ENCODE measurements at places on chromosomes 11 and 22.
A peak's percentile ranks its signal among the peaks of the same experiment; 100 is the strongest.

- DNase-seq, result no peak
Observed at GRCh38 chr11:117490911-117491310, 163.3 kb downstream of the CEP164 start.

DNA sequence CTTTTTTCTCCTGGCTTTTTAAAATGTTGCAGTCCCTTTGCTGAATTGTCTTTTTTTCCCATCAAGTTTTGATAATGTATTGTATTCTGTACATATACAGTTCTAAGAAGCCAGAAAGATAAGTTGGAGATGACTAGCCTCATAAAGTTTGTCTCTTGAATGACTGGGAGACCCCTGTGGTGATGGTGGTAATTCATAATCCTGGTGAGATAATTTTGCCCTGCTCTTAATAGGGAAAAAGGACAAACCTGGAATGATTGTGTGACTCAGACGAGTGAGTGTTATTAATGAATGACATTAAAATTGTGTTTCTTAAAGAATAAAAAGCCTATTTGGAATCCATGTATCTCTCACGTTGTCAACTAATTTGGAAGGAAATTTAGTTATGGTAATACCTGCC, 1.2 kb downstream of the HIKESHI start:
- DNase-seq, result no peak

- no peak for DNase-seq
Observed at GRCh38 chr11:93116641-93117441, 81.0 kb downstream of the SLC36A4 start.

GRCh38 chr11:104654181-104654813, 244.0 kb downstream of the CASP12 start:
- no peak for DNase-seq

DNA sequence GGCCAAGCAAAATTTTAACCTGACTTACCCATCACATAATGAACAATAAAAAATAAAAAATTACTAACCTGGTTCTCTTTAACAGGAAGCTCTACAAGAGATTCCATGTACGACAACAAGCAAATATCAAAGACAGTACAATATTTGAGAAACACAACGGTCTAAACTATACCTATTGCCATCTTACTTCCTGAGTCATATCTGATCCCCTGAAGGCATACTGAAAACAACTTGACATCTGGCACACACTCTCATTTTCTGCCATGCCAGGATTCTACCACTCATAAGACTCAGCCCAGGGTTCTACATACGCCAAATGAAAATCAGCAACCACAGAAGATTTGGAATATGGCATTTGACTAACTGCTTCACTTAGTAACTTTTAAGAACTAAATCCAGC, 13.8 kb downstream of the DENND5A start:
- no peak for DNase-seq

DNA sequence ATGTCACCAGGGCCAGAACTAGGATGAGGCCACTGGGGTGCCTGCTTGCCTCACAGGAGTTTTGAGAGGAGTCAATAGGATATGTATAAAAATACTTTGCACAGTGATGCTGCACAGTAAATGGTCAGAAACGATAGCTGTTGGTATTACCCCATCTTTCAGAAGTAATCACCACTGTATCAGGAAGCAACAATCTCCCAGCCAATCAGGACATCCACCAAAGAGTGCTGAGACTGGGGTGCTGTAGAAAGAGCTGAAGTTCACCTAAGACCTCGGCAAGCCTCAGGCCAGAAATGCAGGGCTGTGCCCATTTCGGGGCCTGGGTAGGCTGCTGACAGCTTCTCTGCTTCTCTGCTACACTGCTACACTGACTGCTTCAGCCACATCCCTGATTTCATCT, 17.4 kb downstream of the LMO2 start:
- DNase-seq, result no peak

GRCh38 chr22:43427296-43428004, 15.6 kb downstream of the MPPED1 start:
- no peak for DNase-seq

- DNase-seq, result no peak
Observed at GRCh38 chr11:132874638-132875037, 657.7 kb downstream of the OPCML start.

DNA sequence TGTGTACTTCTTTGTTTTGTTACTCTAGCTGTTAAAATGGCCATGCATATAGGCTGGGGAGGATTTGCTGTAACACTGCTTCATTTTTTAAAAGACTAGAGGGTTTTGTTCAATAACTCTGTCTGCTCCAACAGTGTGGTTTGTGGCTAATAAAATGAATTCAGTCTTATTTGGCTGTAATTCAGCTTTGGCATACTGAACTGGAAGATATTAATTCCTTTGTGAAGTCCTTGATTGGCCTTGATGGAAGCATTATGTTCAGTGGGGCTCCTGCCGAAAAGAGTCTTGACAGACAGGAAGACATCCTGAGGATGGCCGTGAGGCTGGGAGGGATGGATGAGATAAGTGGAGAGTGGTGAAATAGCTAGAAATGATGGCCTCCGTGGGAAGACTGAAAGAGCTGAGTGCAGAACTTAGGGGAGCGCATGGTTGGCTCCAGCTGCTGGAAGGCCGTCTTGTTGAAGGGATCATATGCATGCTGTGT, 44.8 kb upstream of the MYO18B start:
- no peak for DNase-seq

DNA sequence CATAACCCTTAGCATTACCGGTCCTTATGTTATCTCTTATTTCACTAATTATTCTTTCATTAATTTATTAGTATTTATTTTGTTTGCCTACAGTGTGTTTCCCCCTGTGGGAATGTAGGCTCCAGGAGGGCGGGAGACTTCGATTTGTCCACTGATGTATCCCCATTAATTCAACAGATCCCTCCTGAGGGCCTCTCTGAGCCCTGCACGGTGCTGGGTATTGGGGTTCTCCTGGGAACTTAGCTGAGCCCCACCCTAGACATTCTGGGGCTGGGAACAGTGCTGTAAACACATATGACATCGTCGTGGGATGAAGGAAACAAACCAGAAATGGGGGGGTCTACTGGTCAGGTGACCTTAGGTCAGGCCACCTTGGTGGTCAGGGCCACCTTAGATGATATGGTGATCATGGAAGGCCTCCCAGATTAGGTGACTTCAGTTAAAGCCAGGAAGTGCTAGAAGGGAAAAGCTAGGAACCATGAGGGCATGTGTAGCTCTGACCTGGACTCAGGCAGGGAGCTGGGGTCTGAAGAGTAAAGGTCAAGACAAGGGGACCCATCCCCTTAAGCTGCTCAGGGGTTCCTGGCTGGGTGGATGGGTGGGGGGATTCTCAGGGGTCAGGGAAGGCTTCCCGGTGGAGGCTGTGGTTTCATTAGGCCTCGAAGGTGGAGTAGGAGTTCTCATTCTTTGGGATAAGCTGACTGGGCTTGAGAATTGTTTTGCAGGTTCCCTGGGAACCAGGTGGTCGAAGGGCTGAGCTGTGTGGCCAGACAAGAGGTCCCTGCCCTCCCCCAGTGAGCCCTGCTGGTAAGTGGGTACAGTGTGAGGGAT, 1.0 kb downstream of the PHETA2 start:
- peak; percentile 56 for DNase-seq

DNA sequence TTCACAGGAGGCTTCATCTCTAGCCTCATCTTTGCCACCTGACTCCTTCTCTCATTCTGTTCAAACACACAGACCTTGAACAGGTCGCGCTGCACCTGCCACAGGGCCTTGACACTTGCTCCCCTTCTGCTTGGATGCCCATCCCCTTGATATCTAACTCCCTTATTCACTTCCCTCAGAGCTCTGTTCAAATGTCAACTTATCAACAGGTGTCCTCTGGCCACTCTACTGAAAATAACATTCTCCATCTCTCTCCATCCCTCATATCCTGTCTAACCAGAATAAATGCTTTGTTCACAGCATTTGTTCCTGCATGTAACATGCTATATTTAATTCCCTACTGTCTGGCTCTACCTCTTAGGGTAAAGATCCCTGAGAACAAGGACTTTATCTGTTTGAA, 67.2 kb upstream of the DRD2 start:
- no peak for DNase-seq

DNA sequence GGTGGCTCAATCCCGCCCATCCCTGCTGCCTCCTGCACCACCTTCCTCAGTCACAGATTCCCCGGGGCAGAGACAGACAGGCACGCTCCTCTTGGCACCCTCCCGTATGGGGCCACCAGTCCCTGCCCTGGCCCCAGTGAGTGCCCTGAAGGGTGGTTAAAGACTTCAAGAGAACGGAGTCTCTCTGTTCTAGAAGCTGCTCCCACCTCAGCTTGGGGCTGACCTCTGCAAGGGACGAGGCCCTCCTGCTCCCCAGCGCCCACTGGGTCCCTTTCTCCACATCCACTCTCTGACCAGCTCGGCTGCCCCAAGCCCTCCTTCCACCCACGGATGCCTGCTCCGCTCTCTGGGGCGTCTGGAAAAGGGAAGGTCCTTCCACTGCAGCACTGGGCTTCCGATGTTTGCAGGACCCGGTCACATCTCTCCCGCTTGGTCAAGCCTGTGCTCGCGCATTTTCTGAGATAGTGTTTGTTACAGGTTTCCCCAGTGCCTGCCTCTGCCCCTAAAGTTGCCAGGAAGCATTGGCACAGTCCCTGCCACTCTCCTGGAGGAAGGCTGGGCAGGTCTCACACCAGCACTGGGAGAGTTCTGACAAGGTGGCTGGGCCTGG, 1487.9 kb downstream of the TBC1D22A start:
- DNase-seq, result peak; percentile 46
